Pancreas (tissue), 10 donors: ENCODE measurements at places on chromosomes 16 and 17.

GRCh38 chr17:38507436-38507835, 79.2 kb downstream of the ARHGAP23 start:
- no peak for DNase-seq

DNA sequence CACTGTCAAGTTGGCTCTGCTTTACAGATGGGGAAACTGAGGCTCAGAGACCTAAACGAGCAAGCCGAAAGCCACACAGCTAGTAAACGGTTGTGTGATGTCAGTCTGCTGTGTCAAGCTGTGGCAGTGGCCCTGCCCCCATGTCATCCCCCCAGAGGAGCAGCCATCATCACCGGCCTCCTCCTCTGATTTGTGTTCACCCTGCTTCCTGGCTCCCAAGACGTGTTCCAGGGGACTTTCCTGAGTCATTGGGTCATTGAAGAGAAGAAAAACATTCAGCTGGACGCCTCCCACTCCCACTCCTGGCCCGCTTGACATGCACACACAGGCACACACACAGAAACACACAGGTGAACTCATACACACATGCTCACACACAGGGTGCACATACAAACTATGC, 54.0 kb upstream of the CIBAR2 start:
- no peak for DNase-seq

DNA sequence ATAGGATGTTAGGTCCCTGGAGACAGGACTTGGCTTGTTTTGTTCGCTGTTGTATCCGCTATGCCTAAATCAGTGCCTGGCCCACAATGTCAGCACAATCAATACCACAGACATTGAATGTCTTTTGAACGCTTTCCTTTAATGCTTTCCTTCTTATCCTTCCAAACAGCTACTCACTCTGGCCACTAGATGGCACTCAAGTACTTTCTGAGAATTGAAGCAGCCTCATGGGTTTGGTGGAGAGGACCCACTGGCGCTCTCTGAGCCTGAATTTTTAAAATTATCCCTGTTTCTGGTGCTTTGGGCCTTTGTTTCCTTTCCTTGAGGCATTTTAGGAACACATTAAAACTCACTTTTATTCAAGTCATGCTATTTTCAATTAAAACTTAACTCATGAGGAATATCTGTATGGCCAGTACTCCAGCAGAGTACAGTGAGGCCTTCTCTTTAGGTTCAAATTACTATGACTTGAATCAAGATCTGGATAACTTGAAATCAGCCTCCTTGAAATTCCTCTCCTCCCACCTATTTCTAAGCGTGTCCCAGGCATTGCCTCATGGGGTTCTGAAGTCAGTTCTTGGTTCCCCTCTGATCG, 3.2 kb upstream of the NLRP1 start:
- DNase-seq = no peak

DNA sequence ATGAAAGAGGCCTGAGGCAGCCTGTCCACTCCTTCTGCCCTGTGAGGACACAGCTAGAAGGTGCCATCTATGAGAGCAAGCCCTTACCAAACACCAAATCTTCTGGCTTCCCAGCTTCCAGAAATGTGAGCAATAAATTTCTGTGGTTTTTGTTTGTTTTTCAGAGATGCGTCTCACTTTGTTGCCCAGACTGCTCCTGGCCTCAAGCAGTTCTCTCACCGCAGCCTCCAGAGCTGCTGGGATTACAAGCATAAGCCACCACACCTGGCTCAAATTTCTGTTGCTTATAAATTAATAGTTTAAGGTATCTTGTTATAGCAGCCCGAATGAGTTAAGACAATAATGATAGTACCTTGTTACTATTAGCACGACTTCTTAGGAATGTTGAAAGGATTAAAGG, 12.5 kb upstream of the SLC16A11 start:
- no peak for DNase-seq

DNA sequence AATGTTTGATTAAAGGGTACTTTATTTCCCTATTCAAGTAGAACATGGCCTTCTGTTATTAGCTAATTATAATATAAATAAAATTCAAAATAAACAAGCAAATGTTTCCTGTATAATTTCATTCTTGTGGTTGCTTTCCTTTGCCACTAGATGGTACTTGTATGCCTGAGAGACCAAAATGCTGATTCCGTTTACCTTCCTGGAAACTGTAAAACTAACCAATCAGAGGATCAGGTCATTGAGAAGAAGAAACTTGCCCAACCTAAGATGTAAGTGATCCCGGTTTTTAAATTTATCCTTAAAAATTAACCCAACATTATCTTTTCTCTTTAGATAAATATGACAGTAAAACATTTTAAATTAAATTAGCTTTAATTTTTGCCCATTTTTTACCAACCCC, 8.1 kb upstream of the ABCA5 start:
- no peak for DNase-seq

DNA sequence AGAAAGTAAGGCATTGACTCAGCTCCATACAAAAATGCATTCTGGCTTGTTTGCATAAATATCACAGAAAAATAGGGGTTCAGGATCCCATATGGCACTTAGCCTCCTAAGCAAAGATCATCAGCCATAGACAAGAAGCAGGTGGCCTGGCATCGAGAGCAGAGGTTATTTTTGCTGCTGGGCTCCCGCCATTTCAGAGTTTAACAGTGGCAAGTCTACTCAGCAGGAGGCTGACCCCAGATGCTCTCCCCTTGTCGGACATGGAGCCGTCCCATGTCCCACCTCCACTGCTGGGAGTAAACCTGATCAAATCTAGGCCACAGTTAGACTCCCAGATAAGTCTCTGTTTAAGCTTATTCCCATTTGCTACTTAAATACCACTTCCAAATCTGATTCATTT, 269.1 kb downstream of the FTO start:
- no peak for DNase-seq

DNA sequence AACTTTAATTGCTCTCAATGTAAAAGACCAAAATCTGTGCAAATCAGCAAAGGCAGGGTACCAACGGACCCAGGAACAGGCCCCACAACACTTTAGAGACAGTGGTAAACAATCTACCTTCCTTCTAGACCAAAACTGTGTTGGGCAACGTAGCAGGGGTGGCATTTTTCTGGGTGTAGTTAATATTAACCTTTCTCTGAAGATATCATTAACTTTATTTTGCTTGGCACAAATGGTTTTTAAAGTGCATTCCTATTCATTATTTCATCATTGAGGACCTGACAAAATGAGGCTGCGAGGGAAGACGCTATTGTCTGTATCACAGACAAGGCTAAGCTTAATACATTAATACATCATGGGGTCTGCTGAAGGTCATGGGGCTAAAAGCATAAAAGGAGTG, 37.9 kb upstream of the TRAP1 start:
- no peak for DNase-seq

DNA sequence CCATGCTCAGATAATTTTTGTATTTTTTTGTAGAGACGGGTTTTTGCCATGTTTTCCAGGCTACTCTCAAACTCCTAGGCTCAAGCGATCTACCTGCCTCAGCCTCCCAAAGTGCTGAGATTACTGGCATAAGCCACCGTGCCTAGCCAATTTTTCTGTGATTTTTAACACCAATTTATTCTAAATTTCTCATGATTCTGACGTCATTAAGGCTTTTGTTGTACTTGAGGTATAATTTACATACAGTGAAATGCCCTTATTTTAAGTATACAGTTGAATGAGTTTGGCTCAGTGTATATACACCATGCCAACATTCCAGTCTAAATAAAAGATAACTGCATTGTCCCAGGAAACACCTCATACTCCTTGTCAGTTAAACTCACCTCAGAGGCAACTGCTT, 77.4 kb downstream of the TMEM132E start:
- DNase-seq = no peak

DNA sequence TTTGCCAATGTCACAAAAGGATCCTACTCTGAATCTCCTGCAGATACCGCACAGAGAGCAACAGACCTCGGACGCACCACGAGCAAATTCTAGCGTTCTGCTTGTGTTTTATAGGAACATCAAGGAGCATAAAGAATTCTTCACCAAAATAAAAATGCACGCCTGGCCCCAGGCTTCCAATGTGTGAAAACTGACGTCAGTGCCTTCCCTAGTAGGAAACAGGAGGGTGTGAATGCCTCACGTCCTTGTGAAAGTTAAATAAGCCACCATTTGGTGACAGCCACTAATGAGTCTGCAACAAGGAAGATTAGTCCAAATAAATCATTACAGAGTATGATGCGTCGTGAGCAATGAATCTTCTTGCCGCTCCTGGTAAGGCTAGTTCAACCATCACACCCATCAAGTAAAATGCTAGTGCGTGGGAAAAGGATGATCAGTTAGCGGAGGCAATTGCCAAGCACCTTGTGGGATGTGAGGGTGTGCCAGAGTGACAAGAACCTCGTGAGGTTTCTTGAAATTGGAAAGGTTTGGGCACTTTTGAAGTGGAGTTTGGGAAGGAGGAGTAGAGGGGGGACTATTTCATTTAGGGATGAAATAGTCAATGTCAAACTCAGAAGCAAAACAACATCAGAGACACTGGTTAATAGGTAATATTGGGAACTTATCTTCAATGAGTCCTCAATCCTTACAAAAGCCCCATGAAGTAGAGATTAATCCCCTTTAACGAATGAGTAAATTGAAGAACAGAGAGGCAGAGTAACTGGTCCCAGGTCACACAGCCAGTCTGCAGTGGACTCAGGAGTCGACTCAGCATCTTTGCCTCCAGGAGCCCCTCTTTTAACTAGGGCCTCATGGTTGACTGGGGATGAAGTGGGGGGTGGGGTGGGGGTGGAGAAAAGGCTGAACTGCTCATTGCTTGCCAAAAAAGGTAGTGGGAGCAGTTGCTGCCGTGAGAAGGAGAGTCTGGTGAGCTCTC, 238.8 kb downstream of the SLC39A11 start:
- no peak for DNase-seq

DNA sequence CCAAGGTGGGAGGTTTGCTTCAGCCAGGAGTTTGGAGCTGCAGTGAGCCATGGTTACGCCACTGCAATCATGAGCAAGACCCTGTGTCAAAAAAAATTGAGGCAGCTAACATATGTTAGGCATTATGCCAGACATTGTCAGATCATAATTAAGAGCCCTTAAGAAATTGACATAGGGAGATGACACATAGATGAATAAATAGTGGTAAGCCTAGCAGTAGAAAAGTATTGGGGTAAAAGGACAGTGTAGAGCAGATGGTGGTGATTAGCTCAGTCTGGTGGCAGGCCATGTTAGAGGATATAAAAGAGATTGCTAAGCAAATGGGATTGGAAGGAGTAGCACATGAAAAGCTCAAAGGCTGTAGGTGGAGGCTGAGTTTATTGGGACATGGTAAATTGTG, 22.6 kb downstream of the SRCAP start:
- no peak for DNase-seq
